Right cardiac atrium (tissue), 5 donors: ENCODE measurements at places on chromosomes 11 and 22. TPM values are rescaled to one million over a fixed set of nuclear protein-coding genes. Genes with fewer than 3 reads are reported as not detected.

The NRGN gene
- total RNA-seq = 7.4 TPM

The RFPL3 gene
- total RNA-seq = not detected

The DUSP8 gene
- 15.6 TPM for total RNA-seq

The ZNF214 gene
- 2.1 TPM for total RNA-seq

The TRPM5 gene
- total RNA-seq = not detected

The UPB1 gene
- 6.6 TPM for total RNA-seq
